ENCODE measurements at places on chromosomes 16 and 17.

GRCh38 chr16:17213025-17213424 is 257.7 kb downstream of the XYLT1 start:
- DNase-seq = no peak

GRCh38 chr16:80947708-80948625 is 58.7 kb downstream of the CMC2 start:
- DNase-seq = no peak

DNA sequence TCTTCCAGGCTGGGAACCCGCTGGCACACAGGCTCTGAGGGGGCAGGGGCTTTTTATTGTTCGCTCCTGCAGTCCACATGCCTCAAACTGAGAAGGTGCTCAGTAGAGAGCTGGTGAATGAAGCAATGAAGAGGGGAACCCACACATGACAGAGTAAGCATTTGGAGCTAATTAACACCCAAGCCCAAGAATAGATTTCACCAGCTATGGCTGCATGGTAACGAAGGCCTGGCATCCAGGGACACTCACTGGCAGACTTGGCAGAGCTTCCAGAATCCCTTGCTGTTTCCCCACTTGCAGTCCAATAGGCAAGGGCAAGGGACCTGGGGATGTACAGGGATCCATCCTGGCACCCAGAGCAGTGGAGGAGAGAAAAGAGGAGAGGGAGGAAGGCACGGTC is 12.2 kb downstream of the FLOT2 start:
- no peak for DNase-seq

DNA sequence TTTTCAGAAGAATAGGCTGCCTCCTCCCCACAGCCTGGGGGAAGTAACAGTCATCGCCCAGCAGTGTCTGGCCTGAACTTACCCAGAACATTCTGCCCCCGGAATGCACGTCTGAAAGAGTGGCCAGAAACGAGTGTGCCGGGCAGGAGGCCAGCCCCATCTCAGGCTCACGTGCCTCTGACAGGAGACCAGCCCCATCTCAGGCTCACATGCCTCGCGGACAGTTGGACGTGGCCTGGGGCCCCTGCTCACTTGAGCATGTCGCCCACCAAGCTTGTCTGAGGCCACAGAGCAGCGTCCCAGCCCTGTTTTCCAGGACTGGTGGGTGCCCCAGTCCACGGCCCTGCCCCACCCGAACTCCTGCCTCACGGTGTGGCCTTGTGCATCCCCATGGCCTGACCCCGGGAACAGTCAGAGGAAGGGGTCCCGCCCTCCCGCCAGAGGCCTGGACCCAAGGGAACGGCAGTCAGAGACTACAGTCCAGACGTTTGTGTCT is 16.3 kb upstream of the CDH15 start:
- DNase-seq = peak; percentile 70

DNA sequence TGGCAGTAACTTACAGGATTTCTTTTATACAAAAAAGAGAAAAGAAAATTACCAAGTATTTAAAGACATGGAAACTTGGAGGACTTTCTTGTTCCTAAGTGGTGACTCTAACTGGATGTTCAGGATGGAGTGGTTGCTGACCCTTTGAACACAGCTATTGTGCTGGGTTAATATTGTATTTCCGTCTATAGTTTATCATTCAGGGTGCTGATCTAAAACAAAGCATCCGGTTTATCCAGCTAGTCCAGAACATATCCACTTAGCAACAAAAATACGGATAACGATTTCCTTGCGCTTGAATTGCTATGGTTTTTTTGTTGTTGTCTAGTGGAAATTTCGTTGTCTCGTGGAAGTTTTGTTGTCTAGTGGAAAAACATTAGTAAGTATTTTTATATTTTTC is 38.2 kb downstream of the SNTB2 start:
- DNase-seq = no peak

- no peak for DNase-seq
Measured at GRCh38 chr17:12391468-12391867, 274.2 kb upstream of the MYOCD start.

GRCh38 chr16:29306943-29307597 is 99.4 kb downstream of the NPIPB11 start:
- DNase-seq = no peak

GRCh38 chr16:69840975-69841374 is 78.8 kb downstream of the WWP2 start:
- no peak for DNase-seq

GRCh38 chr16:25013049-25013448 is 2.1 kb downstream of the ARHGAP17 start:
- DNase-seq = no peak

GRCh38 chr16:12083631-12084030 is 107.1 kb downstream of the SNX29 start:
- DNase-seq = no peak

- DNase-seq = no peak
Measured at GRCh38 chr16:53932975-53933374, 229.0 kb downstream of the FTO start.

DNA sequence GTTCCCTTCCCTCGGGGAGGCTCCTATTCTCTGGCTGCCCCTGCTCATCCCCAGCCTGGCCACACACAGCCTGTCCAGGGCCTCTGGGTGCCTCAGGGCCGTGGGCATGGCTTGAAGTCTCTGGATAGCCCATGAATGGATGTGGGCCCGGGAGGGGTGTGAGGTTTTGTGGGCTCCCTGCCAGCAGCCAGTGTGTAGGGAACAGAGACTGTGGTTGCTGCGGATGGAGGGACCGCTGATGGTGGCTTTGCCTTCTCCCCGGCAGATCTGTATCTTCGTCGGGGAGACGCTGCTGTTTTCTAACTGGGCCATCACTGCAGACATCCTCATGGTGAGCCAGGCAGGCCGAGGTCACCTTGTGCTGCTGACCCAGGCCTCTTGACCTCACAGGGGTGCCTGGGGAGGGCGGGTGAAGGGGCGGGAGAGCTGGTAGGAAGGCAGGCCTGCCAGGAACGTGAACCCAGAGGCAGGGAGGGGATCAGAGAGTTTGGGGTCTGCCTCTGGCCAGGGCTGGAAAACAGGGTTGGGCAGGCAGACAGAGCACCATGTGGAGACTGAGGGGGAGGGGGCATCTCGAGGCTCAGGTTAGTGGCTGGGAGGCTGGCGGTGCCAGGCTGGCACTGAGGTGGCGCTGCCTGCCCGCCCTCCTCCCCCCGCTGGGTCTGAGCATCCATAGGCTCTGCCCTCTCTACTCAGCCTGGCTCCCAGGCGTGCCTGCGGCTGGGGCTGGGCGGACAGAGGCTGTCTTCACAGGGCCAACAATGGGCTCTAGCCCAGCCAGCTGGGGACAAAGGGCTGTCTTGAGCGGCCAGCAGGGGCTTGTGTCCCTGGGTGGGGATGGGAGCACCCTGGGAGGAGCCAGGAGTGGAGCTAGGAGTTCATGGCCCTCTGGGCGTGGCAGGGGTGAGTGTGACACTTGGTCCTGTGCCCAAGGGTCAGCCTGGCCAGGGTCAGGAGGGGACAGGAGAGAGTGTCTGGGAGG is 21.4 kb downstream of the MYBBP1A start:
- no peak for DNase-seq

DNA sequence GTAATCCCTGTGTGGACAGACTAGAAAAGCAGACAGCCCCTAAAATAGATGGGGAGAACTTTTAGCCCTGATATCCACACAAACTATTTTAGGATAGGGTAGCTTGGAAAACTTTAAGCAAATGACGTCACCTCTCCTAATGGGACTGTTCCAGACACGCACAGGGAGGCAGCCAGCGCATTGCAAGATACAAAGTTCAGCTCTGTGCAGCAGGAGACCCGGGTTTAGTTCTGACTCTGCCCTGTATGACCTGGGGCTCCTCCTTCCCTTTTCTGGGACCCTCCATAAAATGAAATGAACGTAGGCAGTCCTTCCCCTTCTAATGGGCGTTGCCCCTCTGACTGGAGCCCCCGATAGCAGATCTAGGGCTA is 6.3 kb downstream of the ZNF689 start:
- DNase-seq = no peak

DNA sequence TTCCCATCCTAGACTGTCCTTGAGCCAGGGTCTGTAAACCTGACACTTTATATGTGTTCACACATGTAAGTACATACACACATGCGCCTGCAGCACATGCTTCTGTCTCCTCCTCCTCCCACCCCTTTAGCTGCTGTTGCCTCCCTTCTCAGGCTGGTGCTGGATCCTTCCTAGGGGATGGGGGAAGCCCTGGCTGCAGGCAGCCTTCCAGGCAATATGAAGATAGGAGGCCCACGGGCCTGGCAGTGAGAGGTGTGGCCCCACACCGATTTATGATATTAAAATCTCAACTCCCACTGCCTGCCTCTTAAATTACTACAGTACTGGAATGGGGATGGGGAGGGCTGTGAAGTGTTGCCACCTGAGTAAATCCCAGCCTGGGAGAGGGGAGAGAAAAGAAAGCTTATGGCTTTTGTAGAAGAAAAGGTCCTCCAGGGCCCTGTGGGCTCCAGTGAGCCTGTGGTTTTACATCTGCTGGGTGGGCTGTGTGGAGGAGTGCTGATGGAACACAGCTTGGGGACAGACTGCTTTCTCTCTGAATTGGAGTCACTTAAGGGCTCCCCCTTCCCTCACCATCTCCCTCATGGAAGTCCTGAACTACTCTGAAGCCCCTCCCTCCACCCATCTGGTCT is 990 bp upstream of the WNK4 start:
- no peak for DNase-seq

- DNase-seq = peak; percentile 20
Measured at GRCh38 chr16:29007730-29008593, 23.1 kb downstream of the LAT start.

DNA sequence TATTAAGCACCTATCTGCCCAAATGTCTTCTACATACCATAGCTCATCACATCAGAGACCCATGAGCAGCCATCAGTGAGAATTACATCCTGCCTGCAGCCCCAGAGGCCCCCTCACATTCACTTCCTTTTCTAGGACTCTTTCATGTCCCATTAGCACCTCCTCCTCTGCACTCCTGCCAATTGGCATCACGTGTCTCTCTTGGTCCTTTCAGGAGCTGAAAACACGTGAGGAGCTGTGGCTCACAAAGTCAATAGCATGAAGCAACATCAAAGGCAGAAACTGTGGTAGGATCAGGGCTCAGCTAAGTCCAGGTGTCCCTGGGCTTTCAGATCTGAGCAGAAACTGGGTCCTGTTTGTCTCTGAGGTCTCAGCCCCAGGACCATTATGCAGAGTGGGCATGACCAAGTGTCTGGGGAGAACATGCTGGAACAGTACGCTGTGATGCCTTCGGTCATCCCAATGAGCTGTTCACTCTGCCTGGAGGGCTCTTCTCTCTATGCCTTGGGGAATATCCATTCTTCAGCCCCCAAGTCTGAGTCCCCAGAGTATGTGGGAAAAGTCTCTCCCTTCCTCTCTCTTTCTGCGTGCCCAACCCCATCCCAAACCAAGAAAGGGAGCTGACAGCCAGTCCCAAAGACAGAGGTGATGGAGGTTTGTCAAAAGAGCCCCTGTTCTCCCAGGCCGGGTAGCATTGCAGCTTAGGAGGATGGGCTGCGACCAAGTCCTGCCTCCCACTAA is 457.0 kb upstream of the CDH5 start:
- DNase-seq = no peak

DNA sequence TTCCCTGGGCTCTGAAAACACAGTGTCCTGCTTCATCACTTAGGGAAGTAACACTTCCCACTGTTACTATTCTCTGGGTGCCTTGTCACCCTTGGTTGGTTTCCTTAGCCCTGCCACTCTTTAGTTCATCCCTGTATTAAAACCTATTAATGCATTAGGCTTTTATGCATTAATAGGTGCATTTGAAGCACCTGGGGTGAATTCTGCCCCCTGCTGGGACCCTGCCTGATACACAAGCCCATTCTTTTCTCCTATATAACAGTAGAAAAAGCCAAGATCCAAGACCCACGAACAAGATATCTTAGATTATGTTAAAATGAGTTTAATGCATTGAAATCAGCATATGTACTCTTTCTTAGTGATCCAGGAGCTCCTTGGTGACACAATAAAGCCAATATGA is 235.7 kb downstream of the PMP22 start:
- DNase-seq = no peak

DNA sequence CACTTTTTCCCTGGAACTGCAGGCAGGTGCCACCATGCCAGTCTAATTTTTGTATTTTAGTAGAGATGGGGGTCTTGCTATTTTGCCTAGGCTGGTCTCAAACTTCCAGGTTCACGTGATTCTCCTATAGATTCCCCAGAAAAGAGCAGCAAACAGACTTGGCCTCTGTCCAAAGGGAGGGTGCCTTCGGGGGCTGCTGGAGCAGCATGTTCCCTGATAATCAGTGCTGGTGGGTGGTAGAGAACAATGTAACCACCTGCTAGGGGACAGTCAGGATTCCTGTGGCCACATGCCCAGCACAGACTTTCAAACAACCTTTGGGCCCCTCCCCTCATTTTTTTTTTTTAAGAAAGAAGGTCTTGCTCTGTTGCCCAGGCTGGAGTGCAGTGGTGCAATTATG is 14.2 kb upstream of the CCNF start:
- DNase-seq = no peak

DNA sequence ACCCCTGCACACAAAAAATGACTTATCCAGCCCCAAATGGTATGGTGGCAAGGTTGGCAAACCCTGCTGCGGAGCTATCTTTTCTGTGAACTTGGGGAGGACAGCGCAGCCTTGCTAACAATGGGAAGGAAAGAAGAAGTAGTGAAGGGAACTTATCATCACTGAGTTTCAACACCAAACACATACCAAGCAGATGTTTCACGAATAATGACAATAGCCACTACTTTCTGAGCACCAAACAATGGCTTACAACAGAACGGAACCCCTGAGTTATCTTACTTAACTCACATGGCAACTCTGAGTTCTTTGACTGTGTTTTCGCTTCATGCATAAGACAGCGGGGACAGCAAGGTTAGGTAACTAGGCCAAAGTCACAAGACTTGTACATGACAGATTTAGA is 148.9 kb downstream of the XYLT1 start:
- DNase-seq = no peak

DNA sequence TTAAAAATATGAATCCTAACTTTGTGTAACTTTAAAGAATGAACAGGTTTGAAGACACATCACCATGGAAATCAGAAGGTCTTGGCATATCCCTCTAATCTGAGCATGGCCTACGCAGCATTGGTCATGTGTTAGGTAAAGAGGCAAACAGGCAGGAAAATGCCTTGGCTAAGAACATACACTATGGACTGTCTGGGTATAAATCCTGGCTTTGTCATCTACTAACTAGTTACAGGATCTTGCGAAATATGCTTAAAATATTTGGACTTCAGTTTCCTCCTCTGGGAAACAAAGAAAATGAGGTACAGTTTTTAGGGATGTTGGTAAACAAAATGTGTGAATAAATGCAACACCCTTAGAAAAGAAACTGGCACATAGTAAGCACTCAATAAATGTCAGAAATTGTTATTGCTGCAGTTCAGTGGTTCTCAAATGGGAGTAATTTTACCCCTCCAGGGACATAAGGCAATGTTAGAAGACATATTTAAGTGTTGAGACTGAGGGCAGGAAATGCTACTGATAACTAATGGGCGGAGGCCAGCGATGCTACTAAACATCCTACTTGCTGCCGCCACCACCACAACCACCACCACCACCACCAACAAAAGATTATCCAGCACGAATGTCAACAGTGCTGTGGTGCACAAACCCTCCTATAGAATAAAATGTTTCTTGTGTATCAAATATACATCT is 770.8 kb upstream of the SOX9 start:
- no peak for DNase-seq

GRCh38 chr16:67028167-67028695 is 718 bp upstream of the CBFB start:
- no peak for DNase-seq
